ENCODE measurements at places on chromosomes 4 and X. TPM values are rescaled to one million over a fixed set of nuclear protein-coding genes. Genes with fewer than 3 reads are reported as not detected.

- no peak for DNase-seq
Observed at GRCh38 chr4:3283483-3283882, 9.3 kb upstream of the RGS12 start.

DNA sequence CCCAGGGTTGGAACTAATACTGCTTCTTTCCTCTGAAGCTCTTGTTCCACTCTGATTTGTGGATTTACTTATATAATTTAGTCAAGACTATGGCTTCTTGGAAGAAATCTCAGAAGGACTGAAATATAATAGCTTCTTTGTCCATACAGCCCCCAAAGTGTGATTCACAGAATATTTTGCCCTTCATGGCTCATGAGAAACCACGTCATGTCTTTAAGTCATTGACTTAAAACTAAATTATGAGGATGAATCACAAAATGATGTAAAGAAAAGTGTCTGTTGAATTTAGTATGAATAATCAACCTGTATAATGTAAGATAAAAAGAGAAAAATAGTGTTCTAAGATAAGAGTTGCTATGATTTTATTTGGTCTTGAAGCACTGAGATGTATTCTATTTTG lies 43.3 kb upstream of the AGA start:
- DNase-seq: no peak

GRCh38 chr4:21009956-21010355 lies 309.7 kb downstream of the PACRGL start:
- no peak for DNase-seq

DNA sequence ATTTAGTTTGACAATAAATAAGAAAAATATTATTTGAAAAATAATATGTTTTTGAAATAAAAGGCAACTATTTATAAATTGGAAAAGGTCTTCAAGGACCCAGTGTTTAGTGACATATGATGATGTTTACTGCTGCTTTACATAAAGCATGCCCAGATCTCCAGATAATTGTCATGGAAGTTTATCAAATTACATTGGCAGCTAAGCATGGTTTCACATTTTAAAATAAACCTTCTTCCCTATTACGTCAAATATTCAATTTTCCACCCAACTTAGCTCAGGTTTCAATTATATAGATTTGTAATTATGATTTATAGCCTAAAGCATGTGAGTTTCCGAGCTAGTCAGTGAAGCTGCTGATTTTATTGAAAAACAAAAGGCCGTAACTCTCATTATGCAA lies 417.2 kb downstream of the CFAP47 start:
- DNase-seq: no peak

DNA sequence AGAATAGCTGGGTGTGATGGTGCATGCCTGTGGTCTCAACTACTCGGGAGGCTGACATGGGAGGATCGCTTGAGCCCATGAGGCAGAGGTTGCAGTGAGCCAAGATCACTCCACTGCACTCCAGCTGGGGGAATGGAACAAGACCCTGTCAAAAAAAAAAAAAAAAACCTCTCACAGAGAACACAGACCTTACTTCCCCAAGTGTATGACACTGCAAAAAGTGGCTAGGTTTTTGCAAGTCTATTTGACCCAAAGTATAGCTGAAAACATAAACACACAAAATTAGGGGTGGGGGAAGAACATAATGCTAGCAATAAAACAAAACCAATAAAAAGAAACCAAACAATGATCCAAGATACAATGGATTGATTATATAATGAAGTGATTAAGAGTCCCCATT lies 6.7 kb downstream of the LAMP2 start:
- no peak for DNase-seq

- no peak for DNase-seq
Observed at GRCh38 chr4:31187979-31188378, 467.8 kb downstream of the PCDH7 start.

DNA sequence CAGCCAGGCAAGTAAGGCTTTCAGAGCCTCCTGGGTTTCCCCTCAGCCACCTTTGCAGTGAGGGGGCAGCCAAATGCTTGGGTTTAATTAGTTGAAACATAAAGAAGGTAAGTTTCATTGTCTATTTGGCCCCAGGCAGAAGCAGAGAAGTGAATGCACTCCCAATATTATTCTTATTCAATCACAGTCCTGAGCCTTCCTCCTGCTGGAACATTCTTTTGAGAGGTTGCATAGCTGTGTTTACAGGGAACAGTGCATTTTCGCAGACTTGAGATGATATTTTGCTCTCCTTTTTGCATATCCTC lies 13.9 kb downstream of the SLC2A9 start:
- no peak for DNase-seq

- no peak for DNase-seq
Observed at GRCh38 chrX:51568586-51568985, 50.1 kb downstream of the CENPVL3 start.

- no peak for DNase-seq
Observed at GRCh38 chr4:168765726-168766125, 244.3 kb downstream of the CBR4 start.

- no peak for DNase-seq
Observed at GRCh38 chr4:84336964-84337705, 162.0 kb downstream of the NKX6-1 start.

DNA sequence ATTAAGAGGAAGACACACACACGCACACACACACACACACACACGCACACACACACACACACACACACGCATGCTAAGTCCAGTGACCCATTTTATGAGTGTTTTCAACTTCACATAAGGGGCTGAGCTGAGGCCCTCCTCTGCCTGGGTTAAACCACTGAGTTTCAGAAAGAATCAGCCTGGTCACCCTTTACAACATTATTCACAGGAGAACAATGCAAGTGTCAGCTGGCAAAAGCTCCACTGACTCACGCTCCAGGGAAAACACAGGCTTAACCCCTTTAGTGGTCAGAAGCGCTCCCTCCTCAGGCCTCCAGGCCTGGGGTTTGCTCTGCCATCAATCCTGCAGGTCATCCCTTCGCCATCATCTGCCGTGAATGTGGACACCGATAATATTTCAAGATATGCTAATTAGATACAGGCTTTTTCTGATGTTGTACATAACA lies 46.9 kb downstream of the ACOX3 start:
- peak; percentile 58 for DNase-seq

- DNase-seq: no peak
Observed at GRCh38 chrX:63758011-63758410, 27.0 kb downstream of the ARHGEF9 start.

GRCh38 chrX:43423876-43424275 lies 232.2 kb upstream of the MAOA start:
- DNase-seq: no peak

GRCh38 chr4:145170223-145170622 lies 10.2 kb downstream of the OTUD4 start:
- no peak for DNase-seq

GRCh38 chrX:103846386-103846785 lies 14.3 kb upstream of the RAB9B start:
- DNase-seq: no peak

DNA sequence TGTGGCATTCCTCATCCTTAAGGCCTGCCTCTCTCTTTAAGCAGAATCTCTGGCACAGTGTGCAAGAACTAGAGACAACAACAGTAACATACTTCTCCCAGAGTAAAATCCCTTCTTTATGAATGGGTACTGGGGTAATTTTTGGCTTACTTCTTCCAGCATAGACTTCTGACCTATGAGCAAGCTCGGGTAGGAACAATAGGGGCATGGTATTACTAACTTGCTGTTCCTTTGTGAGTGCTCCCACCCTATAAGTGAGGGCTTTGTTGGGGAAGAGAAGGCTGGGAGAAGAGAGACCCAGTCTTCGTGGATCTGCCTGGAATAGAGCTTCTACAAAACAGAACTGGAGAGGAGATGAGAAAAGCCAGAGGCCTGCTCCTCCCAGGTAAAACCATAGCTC lies 30.2 kb downstream of the CLDN2 start:
- no peak for DNase-seq

DNA sequence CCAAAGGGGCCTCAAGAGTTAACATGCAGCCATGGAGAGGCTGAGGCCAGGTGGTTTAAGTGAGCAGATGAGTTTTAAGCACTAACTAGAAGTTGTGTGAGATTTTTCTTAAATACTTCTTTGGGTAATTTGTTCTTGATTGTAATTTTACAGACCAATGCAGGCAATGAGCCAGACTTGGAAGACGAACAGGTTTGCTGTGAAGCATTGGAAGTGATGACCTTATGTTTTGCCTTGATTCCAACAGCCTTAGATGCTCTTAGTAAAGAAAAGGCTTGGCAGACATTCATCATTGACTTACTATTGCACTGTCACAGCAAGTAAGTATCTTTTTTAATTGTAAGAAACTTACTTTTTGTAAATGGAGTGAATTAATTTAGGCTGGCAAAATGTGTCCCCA lies 103.9 kb downstream of the USP9X start:
- no peak for DNase-seq

DNA sequence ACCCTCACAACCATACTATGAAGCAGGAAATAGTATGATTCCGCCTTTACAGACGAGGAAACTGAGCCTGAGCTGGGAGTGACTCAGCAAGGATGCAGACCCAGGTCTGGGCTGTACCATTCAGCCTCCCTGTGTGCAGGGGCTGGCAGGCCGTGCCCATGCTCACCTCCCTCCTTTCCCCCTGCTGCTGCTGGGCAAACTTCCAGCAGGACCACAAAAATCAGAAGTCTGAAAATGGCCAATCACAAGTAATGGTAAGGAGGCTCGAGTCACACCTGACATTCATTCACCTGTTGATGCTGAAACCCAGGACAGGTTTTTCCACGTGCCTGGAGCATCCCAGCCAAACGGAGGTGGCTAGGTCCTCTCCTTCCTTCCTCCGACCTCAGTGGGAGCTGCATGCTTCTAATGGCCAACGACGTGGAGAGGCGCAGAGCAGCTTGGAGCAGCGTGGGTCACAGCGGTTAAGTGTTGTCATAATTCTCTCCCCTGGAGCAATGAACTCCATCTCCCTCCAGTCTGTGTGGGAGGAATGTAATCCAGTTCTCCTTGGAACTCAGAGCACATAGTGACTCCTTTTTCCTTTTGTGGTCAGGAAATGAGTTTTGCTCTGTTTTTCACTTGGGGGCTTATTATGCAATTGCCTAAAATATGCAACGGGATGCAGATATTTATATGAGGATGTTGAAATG lies 371.7 kb downstream of the BCOR start:
- no peak for DNase-seq

- no peak for DNase-seq
Observed at GRCh38 chr4:169986369-169986768, 39.8 kb downstream of the MFAP3L start.

DNA sequence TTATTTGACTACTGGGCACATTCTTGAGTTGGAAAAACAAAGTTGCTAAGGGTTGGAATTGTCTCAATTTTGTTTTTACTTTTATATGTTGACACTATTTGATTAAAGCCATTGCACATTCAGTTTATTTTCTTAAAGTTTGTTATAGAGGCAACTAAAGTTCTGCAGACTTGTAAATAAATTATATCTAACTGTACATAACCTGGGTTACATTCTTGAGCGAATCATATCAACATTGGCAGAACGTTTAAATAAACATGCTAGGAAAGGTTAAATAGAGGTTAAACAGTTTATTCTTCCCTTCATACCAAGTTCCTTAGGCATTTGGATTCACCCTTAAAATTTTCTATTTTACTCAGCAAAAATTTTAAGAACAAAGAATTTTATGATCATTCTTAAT lies 74.5 kb downstream of the UCHL1 start:
- DNase-seq: no peak

DNA sequence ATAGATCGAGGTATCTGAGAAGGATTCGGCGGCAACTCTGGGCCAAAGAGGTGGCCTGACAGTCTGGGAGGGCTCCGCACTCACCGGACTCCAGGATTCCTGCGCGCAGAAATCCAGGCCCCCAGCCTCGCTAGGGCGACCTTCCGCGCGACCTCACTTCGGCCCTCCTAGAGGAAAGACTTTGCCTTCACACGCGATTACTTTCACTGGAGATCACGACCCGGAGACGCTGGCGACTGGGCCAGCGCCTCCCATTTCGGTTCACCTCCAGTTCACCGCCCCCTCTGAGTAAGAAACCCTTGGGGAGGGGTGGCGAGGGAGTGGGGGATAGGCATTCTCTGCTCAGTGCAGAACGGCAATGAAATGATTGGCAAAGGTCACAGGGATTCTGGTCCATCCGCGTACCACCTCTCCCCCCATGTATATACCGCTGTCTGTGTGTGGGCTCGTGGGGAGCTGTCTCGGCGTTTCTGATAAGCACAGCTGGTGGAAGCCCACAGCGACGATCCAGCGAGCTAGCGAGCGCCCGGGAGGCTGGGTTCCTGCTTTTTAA lies 2.5 kb downstream of the POU3F4 start:
- DNase-seq: no peak

DNA sequence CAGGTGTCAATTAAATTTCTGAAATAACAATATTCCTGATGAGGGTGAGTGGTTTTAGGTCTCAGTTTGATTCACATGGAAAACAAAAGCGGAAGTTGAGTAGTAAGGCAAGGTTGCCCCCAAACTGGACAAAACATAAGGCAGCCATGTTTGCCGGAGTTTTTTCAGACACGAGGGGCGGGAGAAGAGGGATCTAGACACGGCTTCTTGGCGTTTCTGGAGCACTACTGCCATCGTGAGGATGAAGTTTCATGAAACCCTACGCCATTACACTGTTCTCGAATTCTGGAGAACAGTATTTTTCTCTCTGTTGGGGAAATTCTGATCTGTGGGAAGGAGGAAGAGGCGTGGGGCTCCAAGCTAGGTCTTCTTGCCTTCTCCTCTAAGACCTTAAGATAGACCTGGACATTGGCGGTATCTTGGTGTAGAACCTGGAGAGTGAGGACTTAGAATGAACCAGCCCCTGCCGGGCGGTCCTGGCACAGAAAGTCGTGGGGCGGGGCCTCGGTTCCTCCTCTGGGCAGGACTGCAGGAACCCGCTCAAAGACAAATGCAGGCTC lies 160.3 kb downstream of the OR13H1 start:
- DNase-seq: peak; percentile 91

GRCh38 chrX:46255046-46255445 lies 290.2 kb downstream of the ZNF674 start:
- DNase-seq: no peak

DNA sequence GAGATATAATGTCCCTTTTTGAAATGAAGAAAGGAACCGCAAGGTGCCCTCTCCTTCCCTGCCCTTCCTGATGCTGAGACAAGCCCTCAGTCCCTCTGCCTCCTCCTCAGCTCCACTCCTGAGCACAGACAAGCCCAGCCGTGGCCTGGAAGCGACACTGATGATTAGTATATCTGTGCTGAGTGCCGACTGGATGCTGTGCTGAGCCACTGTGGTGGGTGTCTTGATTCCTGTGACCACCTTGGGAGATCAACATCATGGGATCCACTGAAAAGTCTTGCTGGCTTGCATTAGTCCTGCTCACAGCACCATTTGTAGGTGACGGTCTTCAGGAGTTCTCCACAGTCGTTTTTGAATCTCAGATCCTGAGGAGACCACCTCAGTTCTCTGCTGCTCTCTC lies 59.5 kb upstream of the HGFAC start:
- DNase-seq: no peak

Gene DKC1
- total RNA-seq: 29.4 TPM

Gene ADAMTS3
- total RNA-seq: 16.9 TPM

Gene DCAF12L2
- 7.0 TPM for total RNA-seq

Gene TRAM1L1
- total RNA-seq: 12.5 TPM

Gene FAM236A
- not detected for total RNA-seq

Gene TCEAL6
- total RNA-seq: 6.2 TPM

Gene ZNF718
- 34.6 TPM for total RNA-seq

Gene PAGE2B
- 0.99 TPM for total RNA-seq

Gene XAGE1A
- total RNA-seq: not detected

Gene CCDC120
- total RNA-seq: 1.6 TPM

Gene PASD1
- total RNA-seq: not detected

Gene RRH
- total RNA-seq: 0.79 TPM

Gene ADH1C
- 1.3 TPM for total RNA-seq

Gene CD38
- total RNA-seq: 3.1 TPM
